ENCODE measurements at places on chromosomes 16 and 17. TPM values are rescaled to one million over a fixed set of nuclear protein-coding genes. Genes with fewer than 3 reads are reported as not detected.

GRCh38 chr17:81465910-81466309 lies 46.7 kb downstream of the ACTG1 start:
- no peak for ATAC-seq

DNA sequence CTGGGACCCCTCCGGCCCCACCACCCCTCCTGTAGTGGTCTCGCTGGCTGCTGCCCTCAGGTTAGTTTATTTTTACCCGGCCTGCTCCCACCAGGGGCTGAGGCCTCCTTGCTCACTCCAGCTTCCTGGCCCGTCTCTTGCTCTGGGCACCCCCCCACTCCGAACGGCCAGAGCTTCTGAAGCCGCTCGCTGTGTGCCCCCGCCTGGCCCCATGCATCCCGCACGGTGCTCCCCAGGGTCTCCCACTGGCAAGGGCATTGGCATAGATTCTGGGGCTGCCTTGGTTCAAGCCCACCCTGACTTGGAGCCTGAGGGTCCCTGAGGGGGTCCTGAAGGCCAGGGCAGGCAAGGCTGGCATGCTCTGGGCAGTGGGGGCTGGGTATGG lies 186.4 kb downstream of the SEC14L1 start:
- ATAC-seq: no peak

DNA sequence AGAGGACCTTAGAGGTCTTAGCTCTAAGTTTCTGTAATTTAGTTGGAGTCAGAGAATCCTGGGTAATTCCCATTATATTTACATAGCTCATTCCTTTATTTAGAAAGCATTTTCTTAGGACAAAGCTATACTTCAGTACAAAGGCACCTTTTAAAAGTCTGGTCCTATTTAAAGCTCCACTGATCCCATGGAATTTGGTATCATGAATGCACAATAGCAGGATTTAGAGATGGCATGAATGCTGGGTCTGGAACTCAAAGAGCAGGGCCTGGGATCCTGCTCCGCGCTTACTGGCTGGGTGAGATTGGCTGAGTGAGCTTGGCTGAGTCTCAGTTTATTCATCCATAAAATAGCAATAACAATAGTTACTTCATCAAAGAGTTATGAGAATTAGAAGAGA lies 4.8 kb downstream of the KRT23 start:
- no peak for ATAC-seq

The PRSS33 gene
- not detected for total RNA-seq

All from gastroesophageal sphincter (tissue), 4 donors.